ENCODE measurements at places on chromosomes 6 and 20.
A peak's percentile ranks its signal among the peaks of the same experiment; 100 is the strongest.

GRCh38 chr20:9061434-9061833, 7.5 kb upstream of the PLCB4 start:
- no peaks in the 10 kb centered on the region for H3K27me3 ChIP-seq
- no peak overlapping the region for H3K27ac ChIP-seq
- no peak overlapping the region for H3K4me3 ChIP-seq
- no peaks in the 10 kb centered on the region for H3K36me3 ChIP-seq
- H3K4me1 ChIP-seq: no peaks in the 10 kb centered on the region

GRCh38 chr20:44087051-44087856, 99.7 kb downstream of the JPH2 start:
- H3K27me3 ChIP-seq: peaks cover 5% of the 10 kb centered on the region
- no peak overlapping the region for H3K4me3 ChIP-seq
- peak overlapping the region; percentile 17 for H3K27ac ChIP-seq
- DNase-seq: no peak

DNA sequence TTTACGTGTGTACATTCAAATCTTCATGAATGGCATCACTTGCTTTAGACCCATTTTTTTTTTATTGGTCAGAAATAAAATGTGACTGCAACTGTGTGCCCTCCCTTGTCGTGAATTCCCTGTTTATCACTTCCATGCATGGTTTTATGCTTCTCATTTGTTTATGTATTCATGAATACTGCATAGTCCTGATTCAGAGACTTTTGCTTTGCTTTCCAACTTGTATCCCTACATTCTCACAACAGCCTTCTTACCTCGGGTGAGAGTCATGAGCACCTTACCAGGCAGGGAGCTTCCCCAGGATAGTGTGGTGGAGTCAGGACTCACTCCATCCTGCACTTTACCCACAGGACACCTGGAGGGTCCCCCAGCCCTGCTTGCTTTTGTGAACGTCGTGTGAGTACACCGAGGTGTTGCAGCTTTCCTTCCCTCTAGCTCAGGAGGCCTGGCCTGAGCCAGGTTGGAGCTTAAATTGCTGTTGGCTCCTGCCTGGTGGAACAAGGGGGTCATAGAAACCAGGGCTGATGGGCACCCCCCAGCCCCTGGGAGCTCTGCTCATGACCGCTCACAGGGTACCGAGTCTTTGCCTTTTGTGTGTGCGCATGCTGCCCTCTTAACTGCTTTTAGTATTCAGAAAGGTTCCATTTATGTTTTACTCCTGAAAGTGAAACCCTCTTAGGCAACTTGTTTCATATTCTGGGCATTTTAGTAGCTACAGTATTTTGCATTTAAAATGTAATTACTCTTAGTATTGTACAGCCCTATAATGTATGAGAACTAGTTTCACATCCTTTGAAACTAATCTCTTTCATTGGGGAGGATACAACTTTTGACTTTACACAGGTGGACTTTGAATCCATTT, 66.0 kb downstream of the CDS2 start:
- no peak for DNase-seq
- H3K27me3 ChIP-seq: no peaks in the 10 kb centered on the region
- no peak overlapping the region for H3K27ac ChIP-seq
- H3K36me3 ChIP-seq: peaks cover 29% of the 10 kb centered on the region

GRCh38 chr6:166105341-166106075, 62.1 kb downstream of the TBXT start:
- peaks cover 7% of the 10 kb centered on the region for H3K36me3 ChIP-seq
- H3K27me3 ChIP-seq: peaks cover 3% of the 10 kb centered on the region

Measured in endothelial cell (in vitro differentiated cells).